ENCODE measurements at places on chromosomes 4 and X. TPM values are rescaled to one million over a fixed set of nuclear protein-coding genes. Genes with fewer than 3 reads are reported as not detected.

DNA sequence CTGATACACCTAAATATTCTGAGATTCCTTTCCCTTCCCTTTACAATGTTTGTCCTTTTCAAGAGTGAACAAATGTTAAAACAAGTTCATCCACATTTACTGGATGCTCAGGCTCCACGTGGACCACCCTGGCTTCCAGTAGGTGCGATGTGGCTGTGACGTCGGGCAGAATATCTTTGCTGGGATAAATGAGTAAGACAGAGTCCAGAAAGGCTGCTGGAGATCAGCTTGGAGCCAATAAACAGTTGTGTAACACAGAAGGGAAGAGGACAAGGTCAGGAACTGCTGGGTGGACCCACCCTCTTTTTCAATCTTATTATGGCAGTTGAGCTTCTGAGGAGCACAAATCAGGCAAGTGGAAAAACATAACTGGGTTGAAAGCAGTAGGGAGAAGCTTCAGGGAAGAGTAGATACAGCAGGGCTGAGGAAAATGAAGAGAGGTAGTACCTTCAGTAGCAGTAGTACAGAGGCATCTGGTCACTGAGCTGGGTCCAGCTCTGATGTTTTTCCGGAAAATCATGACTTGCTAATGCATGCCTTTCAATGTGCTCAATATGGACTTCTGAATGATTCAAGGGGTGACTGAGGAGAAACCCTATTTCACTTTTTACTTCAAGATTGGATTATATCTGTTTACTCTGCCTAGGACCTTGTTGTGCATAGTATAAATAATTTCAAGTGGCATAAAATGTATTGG is 171.8 kb upstream of the MAD2L1 start:
- no peaks in the 10 kb centered on the region for H3K36me3 ChIP-seq
- H3K27ac ChIP-seq: no peak overlapping the region

GRCh38 chr4:175540732-175541131 is 271.3 kb downstream of the GPM6A start:
- no peaks in the 10 kb centered on the region for H3K36me3 ChIP-seq
- H3K4me1 ChIP-seq: no peaks in the 10 kb centered on the region
- no peak overlapping the region for H3K27ac ChIP-seq
- no peak for DNase-seq

DNA sequence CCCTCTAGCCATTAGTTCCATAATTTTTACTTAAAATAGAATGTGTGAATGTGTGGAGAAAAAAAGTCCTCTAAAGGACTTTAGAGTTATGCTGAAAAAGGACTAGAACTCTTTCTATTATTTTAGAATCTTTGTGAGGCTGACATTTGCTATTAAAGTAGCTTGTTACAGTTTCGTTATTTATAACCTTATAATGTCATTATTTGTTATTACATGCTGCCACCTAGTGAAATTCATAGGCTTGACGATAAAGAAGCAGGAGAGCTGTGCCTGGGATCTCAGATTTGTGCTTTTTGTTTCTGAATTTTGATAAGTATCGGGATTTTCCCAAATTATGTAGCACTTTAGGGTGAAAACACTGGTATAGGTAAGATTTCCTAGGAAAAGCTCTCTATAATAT is 38.5 kb upstream of the TAPT1 start:
- no peaks in the 10 kb centered on the region for H3K27me3 ChIP-seq
- no peaks in the 10 kb centered on the region for H3K4me1 ChIP-seq
- no peak overlapping the region for H3K4me3 ChIP-seq
- H3K36me3 ChIP-seq: no peaks in the 10 kb centered on the region
- no peak overlapping the region for H3K27ac ChIP-seq

- no peaks in the 10 kb centered on the region for H3K27me3 ChIP-seq
- peak; percentile 68 for DNase-seq
- no peak overlapping the region for H3K4me3 ChIP-seq
- H3K27ac ChIP-seq: no peak overlapping the region
- H3K36me3 ChIP-seq: no peaks in the 10 kb centered on the region
Observed at GRCh38 chr4:175536852-175537453, 275.1 kb downstream of the GPM6A start.

DNA sequence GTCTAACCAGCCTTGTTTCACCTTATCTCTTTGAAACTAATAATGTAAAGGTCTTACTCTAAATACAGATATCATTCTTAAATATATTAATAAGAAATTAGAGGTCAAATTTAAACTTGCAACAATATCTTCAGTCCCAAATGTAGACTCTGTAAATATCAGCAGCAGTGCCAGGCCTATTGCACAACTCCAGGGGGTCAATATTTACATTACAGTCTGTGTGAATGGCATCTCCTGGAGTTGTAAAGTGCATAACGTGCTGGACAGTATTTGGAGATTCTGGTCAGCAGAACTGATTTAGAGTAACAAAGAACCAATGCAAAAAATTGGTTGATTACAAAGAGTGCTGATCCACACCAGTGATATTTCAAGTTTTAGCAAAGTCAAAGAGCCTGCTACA is 1225.9 kb downstream of the PCDH19 start:
- no peaks in the 10 kb centered on the region for H3K4me1 ChIP-seq
- H3K27ac ChIP-seq: no peak overlapping the region
- H3K36me3 ChIP-seq: no peaks in the 10 kb centered on the region
- no peak for DNase-seq
- no peak overlapping the region for H3K4me3 ChIP-seq

DNA sequence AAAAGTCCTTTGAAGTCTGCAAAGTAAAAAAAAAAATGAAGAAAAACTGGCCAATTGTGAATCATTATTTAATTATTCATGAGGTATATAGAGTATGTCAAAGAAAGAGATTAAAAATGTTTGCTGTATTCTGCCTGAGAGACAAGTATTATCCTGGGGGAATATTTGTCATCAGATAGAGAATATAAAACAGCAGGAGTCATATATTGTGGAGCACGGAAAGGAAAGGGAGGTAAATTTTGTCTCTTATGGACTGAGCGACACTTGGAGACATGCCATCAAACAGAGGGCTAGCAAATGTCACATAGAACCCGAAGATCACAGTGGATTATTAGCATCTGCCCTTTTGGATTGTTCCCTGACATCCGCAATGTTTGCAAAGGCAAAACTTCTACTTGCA is 39.2 kb upstream of the FAT1 start:
- no peak overlapping the region for H3K27ac ChIP-seq
- no peak for DNase-seq
- H3K4me3 ChIP-seq: no peak overlapping the region

DNA sequence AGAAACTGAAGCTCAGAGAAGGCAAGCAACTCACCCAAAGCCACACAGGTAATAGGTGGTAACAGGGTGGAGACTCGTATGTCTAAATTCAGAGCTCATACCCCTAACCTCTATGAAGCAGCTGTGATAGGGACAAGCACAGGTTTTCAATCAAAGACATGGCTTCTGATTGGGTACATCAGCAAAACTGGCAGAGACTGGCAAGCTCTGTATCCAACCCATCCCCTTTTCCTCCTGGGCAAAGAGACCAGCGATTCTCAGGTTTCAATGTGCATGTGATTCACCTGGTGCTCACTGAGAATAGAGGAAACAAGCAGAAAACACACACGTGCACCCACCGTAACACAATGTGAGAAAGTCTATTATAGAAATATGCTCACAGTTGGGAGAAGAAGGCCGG is 153.0 kb downstream of the SMIM20 start:
- no peak for DNase-seq
- no peaks in the 10 kb centered on the region for H3K4me1 ChIP-seq
- no peaks in the 10 kb centered on the region for H3K36me3 ChIP-seq

DNA sequence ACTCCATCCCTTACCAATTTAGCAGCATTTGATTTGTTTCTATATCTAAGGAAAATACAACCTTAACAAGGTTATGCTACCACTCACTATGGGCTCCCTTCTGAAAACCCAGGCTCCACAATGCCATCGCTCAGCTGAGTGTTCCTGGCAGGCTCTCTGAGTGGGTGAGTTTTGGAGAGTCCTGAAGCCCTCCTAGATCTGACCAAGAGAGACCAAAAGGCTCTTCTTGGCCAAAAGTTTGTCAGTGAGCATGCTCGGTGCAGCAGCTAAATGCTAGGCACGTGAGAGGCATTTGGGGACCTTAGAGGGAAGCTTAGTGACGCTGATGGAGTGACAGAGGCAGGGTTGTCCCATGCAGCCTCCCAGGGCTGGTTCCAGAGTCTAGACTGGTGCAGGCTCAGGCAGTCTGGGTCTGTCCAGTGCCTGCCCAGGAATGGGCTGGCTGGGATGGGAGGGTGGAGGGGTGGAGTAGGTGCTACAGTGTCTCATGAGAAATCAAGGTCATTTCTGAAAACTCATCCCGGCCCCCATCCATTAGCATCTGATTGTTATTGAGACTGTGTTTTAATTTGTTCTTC is 346.8 kb downstream of the NR3C2 start:
- H3K4me3 ChIP-seq: no peak overlapping the region
- H3K27ac ChIP-seq: no peak overlapping the region
- peaks cover 6% of the 10 kb centered on the region for H3K36me3 ChIP-seq
- DNase-seq: no peak
- H3K4me1 ChIP-seq: peaks cover 8% of the 10 kb centered on the region
- no peaks in the 10 kb centered on the region for H3K27me3 ChIP-seq

DNA sequence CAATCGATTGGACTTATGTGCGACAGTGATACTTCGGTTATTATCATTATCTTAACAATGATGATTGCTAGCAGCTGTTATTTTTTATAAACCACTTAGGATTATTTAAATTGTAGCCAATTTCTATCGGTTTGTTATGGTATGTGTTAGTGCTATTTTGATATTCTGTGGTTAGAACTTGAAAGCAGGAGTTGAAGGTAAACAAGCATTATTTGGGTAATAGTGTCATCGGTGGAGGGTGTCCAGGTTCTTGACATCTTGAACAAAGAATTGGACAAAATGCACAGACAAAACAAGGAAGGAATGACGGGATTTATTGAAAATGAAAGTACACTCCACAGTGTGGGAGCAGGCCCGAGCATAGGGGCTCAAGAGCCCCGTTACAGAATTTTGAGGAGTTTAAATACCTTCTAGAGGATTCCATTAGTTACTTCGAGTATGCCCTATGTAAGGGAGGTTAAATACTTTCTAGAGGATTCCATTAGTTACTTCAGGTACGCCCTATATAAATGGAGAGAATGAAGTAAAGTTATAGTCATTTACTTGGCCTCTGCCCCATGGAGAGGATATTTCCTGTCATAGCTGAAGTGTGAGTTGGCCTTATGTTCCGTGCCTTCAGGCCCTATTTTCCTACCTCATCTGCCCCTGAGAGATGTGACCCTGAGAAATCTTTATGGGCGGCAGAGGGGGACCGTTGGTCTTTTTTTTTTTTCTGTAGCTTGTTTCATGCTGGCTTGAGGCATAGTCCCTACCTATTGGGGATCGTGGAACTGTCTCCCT is 13.1 kb downstream of the MOB1B start:
- no peaks in the 10 kb centered on the region for H3K4me1 ChIP-seq
- H3K27me3 ChIP-seq: no peaks in the 10 kb centered on the region
- DNase-seq: no peak
- H3K36me3 ChIP-seq: peaks cover 3% of the 10 kb centered on the region
- H3K4me3 ChIP-seq: no peak overlapping the region

Gene UGT2B10
- not detected for total RNA-seq

Gene MAGEA8
- total RNA-seq: not detected

Gene SMIM10
- total RNA-seq: 5.5 TPM

Gene RPL34
- 2,279 TPM for total RNA-seq
